ENCODE measurements at places on chromosomes 3 and 15.
A peak's percentile ranks its signal among the peaks of the same experiment; 100 is the strongest.

GRCh38 chr3:42772670-42773408 lies at the start of gene CCDC13:
CCDC13 (minus strand) TSS chr3:42773253; CDS start chr3:42758345, 14,908 bp downstream.
- peak; percentile 96 for DNase-seq

- no peak for DNase-seq
Measured at GRCh38 chr3:133933097-133934024, 37.7 kb upstream of the RAB6B start.

GRCh38 chr15:60574801-60575631 lies 96.1 kb upstream of the ICE2 start:
- no peak for DNase-seq

DNA sequence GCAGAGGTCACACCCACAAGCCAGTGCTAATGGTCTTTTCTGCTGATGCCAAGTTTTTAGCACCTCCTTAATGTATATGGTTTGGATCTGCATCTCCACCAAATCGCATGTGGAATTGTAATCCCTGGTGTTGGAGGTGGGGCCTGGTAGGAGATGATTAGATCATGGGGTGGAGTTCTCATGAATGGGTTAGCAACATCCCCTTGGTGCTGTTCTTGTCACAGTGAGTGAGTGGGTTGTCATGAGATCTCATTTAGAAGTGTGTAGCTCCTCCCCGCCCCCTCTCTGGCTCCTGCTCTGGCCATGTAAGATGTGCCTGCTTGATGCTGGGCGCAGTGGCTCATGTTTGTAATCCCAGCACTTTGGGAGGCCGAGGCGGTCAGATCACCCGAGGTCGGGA lies 37.3 kb upstream of the KLHL6 start:
- no peak for DNase-seq

DNA sequence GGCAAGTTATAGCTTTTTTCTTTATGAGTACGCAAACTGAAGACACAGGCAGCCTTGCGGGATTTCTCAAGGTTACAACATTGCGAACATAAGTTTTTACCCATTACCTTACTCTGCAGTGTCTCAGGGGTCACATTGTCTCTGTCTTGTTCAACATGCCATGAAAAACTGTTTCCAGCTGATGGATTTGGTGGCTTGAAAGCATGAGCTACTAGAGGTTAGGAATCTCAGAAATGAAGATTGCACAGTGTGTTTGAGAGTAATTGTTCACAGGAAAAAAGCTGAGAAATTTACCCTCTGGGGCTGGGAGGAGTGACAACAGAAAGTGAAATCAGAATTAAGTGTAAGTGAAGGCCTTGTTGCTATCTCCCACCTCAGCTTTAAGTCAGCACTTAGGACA lies 568.6 kb downstream of the TAFA4 start:
- no peak for DNase-seq

DNA sequence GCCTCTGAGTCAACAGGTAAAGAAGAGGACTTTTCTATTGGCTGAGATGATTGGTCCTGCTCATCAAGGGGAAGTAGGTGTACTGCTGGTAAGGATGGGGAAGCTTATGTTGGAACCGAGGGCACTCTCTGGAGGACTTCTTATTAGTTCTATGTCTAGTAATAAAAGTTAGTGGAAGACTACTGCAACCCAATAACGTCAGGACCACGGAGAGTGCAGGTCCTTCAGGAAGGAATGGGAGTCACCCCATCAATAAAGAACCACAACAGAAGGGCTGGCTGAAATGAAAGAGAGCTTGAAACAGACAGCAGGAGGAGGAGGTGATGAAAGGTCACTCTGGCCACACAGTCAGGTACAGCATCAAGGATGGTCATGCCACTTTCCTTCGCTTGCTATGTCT lies 68.8 kb upstream of the PRR23E start:
- DNase-seq, result no peak

DNA sequence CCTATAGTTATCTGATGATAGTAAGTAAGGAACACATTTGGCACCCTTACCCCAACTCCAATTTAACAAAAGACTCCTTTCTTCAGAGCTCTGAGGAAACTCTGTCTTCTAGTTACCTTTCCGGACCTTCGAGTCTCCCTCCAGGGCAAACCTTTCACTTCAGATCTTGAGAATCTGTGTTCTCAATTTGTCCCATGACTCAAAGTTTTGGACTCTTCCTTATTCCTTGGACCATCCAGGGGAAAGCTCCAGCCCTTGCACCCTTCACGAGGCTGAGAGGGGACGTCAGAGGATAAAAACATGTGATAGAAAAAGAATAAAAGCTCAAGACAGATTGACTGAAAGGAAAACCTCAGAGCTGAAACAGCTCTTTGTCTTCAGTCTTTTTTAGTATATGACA lies 76.9 kb downstream of the CTNNB1 start:
- no peak for DNase-seq

DNA sequence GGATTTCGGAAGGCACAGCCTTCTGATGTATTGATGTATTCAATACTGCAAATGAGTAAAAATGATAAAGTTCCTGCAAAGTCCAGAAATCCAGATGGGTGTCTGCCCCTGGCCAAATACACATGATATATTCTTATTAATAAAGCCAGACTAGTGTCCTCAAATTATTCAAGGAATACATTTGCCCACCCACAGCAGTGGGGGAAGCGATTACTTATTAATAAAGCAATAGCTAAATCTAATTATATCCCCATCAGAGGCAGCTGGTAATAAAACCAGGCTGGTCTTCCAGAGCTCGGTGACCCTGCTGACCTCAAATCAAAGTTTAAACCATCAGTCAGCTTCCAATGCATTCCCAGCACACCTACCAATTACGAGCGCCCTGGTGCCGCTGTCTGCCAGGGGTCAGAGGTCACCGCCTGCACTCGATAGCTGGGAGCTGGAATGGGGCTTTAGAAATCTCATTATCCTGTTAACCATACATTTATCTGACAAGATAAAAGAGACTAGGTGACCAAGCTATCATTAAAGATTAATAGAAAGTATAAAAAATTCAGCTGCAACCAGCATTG lies 330.3 kb downstream of the UACA start:
- DNase-seq, result no peak

- no peak for DNase-seq
Measured at GRCh38 chr3:132164469-132165092, 129.8 kb upstream of the CPNE4 start.

- DNase-seq, result no peak
Measured at GRCh38 chr15:88375234-88375927, 91.8 kb downstream of the MRPL46 start.

DNA sequence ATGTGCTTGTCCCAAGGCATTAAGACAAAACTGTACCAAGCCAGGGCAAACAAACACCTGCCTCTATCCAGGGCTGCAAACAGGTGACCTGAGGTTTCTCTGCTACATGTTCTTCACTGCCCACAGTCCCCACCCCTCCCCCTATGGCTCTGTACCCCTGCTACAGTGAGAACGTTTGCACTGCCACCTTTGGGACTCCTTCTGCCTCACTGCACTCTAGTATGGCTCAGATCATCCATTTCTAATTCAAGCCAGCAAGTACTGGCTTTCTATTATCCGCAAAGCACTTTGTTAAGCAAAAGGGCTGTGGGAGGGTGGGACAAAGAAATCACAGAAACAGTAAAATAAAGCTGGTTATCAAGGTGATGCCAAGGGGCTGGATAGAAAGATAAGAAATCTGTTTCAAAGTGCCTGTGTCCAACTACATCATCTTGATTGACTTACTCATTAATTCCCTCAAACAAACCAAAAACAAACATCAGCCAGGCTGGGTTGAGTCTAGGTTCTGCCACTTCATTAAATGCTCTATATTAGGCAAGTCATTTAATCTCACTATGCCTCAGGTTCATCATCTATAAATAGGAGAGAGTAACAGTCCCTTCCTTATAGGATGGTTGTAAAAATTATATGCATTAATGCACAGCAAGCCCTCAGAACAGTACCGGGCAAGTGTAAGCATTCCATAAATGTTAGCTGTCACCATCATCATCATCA lies 95.3 kb downstream of the PDZRN3 start:
- no peak for DNase-seq

DNA sequence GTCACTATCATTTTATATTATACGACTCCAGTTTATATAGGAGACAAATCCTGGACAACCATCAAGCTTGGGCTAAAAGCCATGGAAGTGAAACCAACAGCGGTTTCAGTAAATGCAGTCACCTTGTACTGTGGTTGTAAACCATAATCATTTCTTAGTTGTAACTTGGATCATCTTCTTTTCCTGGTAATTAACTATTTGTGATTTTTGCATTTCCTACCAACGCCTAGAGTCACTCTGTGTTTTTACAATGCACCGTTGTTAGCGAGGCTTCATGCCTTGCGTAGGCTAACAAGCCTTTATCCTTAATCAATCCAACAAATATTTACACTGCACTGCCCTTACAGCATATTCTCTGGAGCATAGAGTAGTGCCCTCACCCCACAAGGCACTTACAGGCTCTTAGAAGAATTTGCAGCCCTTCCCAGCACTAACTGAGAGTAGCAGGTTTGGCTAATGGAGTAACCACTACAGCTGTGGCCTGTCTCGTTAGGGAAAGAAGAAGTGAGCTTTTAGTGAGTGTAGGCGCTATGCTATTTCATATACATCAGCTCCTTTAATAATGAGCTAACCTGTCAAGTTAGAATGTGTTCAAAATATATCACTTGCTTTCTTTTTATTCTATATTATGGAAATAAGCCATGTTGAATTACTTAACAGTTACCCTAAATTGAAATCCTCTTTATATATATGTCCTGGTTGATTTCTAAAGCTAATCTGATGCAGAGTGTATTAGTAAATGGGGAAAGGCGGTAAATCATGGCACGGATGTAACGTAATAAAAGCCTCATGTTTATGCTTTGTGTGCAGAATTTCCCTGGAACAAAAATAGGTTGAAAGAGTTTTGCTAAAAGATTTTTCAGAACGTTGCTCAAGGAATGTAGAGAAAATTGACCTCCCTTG lies 62.8 kb downstream of the ABHD2 start:
- DNase-seq, result no peak

- no peak for DNase-seq
Measured at GRCh38 chr15:80801891-80802680, 22.9 kb downstream of the CEMIP start.

GRCh38 chr3:197940745-197941384 lies 9.1 kb upstream of the RPL35A start:
- DNase-seq, result no peak

DNA sequence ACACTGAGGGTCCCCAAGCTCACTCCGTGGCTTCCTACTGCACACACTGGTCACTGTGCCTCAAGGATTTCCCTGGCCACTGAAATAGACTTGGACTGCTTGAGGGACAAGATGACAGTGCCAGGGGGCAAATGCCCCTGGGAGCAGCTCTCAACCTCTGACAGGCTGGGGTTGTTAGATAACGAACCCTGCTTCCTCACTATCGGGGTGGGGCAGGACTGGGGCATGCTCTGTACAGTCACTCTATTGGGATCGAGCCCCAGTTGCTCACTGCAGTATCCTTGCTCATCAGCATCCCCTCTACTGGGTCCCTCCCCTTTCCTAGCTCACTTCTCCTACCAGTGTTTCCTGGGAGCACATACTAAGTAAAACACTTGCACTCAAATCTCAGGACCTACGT lies 610.8 kb downstream of the NTRK3 start:
- no peak for DNase-seq

- no peak for DNase-seq
Measured at GRCh38 chr3:50405249-50405648, 45.9 kb upstream of the TMEM115 start.

- no peak for DNase-seq
Measured at GRCh38 chr3:2158828-2159227, 60.2 kb downstream of the CNTN4 start.

DNA sequence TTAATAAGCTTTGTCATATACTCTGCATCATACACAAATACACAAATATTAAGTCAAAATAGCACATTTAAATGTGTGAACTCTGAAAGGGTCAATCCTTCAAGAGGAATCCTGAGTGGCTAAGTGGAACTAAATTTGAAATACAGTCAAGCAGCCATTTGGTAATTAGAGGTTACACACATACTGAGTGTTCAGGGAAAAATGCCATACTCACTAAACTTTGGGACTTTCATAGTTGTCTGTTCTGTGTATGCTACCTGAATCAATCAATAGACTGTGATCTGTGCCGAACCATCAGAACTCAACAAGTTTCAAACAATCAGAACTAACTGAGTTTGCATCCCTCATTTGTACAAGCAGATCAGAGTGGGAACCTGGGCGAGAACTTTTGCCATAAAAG lies 15.3 kb downstream of the ANKRD28 start:
- DNase-seq, result no peak

GRCh38 chr3:61631108-61631769 lies 69.9 kb downstream of the PTPRG start:
- no peak for DNase-seq

GRCh38 chr15:36972704-36973103 lies 127.6 kb downstream of the MEIS2 start:
- DNase-seq, result no peak

- DNase-seq, result no peak
Measured at GRCh38 chr3:82005266-82005665, 243.8 kb upstream of the GBE1 start.

- no peak for DNase-seq
Measured at GRCh38 chr3:14093831-14094230, 30.8 kb downstream of the CHCHD4 start.

- no peak for DNase-seq
Measured at GRCh38 chr15:80660119-80660518, 35.0 kb upstream of the ABHD17C start.

- DNase-seq, result peak; percentile 48
Measured at GRCh38 chr3:181711325-181712135, at the start of gene SOX2. SOX2 (plus strand) TSS chr3:181711925; CDS start chr3:181712361, 436 bp downstream.

GRCh38 chr15:61390138-61390537 lies 161.0 kb upstream of the RORA start:
- DNase-seq, result no peak

DNA sequence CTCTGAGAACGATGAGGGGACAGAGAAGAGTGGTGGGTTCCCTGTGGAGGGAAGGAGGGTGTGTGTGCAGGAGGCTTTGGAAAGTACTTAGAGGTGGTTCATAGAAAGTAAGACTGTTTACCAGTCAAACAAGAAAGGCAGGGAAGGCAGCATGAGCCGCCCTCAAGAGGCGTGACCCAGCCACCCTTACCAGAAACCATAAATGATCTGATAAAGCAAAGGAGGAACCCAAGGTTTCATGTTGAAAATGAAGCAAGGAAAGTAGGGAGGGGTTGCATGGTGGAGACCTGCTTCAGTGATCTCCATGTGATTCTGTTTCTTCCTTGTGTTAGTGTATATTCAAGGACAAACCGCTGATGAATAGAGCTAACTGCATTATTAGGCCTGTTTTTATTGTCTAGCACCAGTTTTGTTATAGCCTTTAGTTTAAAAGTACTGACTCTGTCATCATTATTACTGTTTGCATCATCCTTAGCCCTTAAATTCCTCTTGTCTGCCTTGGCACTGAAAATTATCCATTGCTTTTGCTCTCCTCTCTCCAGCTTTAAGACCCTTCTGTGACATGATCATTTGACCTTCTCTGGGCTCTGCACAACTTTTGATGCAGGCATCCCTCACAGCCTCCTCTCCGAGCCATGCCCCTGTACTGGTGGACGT lies 96.1 kb downstream of the STAC start:
- no peak for DNase-seq

GRCh38 chr3:77814845-77815244 lies 774.9 kb downstream of the ROBO2 start:
- no peak for DNase-seq

GRCh38 chr3:148940983-148941382 lies 50.4 kb upstream of the GYG1 start:
- no peak for DNase-seq

GRCh38 chr3:140823106-140823505 lies 118.5 kb upstream of the SLC25A36 start:
- DNase-seq, result no peak

GRCh38 chr3:71168880-71169411 lies 414.6 kb downstream of the FOXP1 start:
- peak; percentile 37 for DNase-seq

GRCh38 chr15:88299497-88299896 lies 43.0 kb upstream of the NTRK3 start:
- no peak for DNase-seq

- DNase-seq, result no peak
Measured at GRCh38 chr3:145145461-145145860, 1015.5 kb downstream of the PLOD2 start.

Data from ovary (tissue), 10 donors.